Breast epithelium (tissue), 4 donors: ENCODE measurements at places on chromosomes 16 and 17.

DNA sequence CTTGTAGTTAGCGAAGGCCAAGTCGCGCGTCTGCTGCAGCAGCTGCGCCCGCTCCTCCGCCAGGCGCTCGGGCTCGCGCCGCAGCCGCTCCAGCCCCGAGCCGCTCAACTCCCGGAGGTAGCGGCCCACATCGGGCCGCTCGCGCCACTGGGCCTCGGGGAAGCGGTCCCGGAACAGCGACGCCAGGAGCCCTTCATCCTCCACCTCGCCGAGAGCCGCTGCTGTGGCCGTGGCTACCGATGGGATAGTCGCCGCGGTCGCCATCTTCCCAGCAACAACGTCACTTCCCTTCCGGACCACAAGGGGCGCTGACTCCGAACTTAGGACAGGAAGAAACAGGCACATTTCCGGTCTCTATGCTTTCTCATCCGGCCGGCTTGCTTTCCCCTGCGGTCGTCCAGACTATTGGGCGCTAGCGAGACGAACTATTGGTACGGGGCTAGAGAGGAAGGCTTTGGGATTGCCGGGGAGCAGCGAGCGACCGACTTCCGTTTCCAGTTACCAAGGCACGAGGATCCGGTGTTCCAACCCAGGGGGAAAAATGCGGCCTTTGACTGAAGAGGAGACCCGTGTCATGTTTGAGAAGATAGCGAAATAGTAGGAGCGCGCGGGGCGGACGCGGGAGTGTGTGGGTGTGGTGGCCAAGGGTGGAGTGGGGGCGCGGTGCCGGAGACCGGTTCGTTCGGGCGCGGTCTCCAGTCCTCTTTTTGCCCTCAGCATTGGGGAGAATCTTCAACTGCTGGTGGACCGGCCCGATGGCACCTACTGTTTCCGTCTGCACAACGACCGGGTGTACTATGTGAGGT is at the start of the genes COG8 and NIP7:
COG8 (minus strand) TSS at position 276 of the 806 bp plus-strand sequence; CDS start at position 264, 12 bp downstream.
NIP7 (plus strand) TSS at position 484 of the 806 bp plus-strand sequence; CDS start at position 542, 58 bp downstream.
- DNase-seq = peak; percentile 95

DNA sequence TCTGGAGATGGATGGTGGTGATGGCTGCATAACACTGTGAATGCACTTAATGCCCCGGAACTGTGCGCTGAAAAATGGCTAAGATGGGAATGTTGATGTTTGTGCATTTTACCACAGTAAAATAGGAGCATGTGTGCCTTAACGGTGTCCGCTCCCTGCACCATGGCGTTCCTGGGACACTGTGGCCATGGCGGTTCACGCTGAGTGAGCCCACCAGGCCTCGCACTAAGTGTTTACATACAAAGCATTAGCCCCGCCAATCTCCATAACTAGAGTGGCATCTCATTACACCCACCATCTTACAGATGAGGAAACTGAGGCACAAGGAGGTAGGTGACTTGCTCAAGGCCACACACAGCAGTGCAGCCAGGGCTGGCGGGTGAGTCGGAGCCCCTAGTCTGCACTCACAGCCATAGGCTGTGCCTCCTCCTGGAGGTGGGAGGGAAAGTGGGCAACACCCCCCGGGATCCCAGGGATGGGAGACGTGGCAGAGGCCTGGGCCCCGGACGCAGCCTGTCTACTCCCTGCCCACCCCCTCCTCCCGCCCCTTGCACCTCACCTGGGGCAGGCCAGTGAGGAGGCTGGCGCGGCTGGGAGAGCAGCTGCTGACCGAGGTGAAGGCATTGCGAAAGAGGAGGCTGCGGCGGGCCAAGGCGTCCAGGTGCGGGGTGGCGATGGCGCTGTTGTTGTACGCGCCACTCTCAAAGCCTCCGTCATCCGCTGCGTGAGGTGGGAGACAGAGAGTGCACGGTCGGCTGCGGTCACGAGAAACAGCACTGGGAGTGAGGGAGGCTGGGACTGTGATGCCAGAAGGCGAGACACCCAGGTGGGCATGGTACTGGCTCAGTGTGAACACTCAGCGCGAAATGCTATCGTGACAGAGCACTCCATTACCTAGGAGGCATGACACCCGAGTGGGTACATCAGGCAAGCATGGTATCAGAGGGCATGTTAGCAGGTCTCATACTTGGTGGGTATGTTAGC is 3.4 kb downstream of the SGSH start:
- DNase-seq = no peak

DNA sequence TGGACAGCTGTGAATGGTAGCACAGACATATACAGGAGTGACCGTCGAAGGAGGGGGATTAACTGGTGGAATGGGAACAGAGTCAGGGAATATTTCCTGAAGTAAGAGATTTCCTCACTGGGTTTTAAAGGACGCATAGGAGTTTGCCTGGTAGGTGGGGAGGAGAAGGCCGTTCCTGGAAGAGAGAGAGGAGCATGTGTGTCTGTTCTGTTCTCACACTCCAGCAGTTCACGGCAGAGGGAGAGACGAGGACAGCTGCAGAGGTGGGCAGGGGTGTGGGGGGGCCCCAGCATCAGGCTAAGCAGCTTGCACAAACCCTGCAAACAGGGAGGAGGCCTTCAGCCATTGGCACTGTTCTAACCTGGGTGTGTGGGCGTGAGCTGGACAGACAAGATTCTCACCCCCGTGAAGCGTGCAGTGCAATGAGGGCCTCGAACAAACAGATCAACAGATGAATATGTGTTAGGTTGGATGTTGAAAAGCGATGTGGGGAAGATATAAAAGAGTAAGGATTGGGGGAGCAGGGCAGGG is 85.3 kb upstream of the GSE1 start:
- DNase-seq = no peak

- no peak for DNase-seq
These were observed 13.1 kb downstream of the COG4 start for GRCh38 chr16:70510216-70510615.

- DNase-seq = no peak
These were observed 19.7 kb downstream of the QPRT start for GRCh38 chr16:29698484-29699323.

- no peak for DNase-seq
These were observed 101.8 kb upstream of the CDH13 start for GRCh38 chr16:82524976-82525375.

- no peak for DNase-seq
These were observed 8.0 kb upstream of the KCNG4 start for GRCh38 chr16:84247844-84248243.
